ENCODE measurements at places on chromosomes 4 and X.
A peak's percentile ranks its signal among the peaks of the same experiment; 100 is the strongest.

GRCh38 chr4:164989471-164989870 lies 12.0 kb upstream of the TRIM61 start:
- DNase-seq, result no peak

- DNase-seq, result no peak
Measured at GRCh38 chr4:111945014-111945413, 200.2 kb upstream of the FAM241A start.

DNA sequence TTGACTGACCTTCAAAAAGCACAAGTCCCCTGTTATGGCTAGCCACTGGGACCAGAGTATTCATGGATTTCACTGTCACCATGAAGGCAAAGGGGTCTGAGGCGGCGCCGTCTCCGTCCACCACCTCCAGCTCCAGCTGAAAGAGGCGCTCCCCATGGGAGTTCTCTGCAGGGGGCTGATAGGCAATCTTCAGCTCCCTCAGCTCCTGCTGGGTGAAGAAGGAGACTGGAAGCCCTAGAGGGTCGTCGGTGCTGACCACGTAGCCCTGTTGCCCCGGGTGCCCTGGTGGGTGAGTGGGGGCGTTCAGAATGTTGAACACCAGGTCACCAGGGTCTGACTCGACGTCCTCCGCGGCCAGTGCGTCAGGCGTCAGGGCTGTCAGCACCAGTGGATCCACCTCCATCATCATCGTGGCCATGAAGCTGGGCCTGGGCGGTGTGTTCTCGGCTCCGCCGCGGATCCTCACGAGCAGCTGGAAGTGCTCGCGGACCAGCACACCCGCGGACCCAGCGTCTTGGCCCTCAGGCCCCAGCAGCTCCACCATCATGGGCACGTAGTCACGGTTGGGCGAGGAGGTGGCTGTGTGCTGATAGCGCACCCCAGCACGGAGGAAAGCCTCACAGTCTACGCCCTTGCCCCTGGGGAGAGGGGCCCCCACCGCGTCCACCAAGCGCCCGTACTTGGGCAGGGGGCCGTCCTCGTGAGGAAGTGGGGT lies 987 bp downstream of the FREM3 start:
- no peak for DNase-seq

GRCh38 chrX:153830640-153831428 lies 490 bp upstream of the PDZD4 start:
- no peak for DNase-seq

DNA sequence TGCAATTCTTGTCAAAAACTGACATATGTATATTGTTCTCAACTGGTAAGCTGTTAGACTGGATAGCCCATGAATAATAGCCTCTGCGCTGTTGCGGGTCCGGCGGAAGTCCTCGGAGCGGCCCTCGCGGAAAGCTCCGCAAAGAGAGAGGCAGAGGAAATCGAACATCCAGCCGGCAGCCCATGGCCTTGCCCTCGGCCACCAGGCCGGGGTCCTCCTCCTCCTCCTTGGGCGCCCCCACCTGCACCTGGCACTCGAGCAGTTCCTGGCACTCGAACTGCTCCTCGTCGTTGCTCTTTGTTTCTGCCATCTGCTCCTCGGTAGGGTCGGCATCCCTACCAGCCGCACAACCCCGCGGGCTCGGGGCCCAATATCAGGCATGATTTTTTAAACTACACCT lies 1176.3 kb downstream of the PCDH18 start:
- no peak for DNase-seq

DNA sequence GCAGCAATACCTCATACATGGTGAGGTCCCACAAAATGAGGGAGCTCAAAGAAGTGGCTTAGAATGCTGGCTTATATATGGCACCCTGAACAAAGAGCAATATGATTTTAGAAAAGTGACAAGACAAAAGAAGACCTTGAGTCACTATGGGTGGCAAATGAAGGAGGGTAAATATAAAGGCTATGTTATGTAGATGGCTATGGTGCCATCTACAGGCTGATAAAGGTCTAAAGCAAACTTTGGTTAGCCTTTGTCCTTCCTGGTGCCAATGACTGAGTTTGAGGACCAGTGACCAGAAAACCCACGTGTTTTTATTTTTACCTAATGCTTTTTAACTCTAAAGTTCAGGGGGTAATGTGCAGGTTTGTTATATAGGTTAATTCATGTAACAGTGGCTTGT lies 151.8 kb downstream of the CCNG2 start:
- DNase-seq, result no peak

DNA sequence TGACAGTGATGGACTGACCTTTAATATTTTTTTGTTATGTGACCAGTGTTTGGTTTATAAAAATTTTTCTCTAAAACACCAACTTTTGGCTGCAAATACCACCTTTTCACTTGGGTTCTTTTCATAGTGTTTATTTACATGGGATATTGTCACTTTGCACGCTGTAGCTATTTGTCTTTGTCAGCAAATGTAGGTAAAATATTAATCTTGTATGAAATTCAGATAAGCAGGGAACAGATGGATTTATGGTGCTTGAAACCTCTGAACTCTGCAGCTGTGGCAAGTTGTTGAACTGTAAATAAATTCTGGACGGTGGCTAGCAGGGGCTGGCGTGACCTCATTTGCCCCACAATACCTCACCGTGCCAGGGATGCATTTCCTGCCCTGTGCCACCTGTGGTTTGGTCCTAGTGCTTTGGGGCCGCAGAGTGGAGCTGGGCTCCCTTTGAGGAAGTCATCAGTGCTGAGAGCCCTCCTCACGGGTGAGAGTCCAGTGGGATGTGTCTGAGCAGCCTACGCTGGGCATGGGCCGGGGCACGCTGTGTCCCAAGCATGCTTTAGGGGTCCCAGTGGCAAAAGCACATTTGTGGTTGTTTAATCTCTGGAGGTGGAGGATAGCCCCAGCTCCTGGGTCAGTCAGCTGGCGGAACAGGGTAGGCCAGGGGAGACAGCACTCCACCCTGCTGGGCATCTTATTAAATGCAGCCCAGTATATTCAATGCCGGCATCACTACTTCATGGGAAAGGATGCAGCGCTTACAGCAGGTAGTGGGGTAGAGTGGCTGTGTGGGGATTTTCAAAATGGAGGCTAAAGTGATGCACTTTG lies 108.6 kb downstream of the TBL1X start:
- DNase-seq, result no peak

DNA sequence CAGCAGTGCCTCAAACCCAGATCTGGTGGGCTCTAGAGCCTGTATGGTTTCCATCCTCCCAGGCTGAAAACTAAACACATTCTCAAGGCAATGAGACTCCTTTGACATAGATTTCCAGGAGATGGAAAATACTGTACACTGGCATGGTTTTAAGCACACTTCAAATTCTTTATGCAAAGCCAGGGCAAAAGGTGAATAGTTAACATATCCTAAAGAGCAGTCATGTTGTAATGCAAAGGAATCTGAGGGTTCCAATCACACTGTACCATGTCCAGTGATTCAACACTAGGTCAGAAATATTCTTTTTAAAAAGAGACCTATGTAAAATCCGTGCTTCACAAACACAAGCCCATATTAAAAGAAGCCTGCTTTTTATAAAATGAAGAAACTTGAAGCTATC lies 195.3 kb downstream of the QDPR start:
- no peak for DNase-seq

- DNase-seq, result no peak
Measured at GRCh38 chr4:169050284-169050683, 40.2 kb upstream of the CBR4 start.

- DNase-seq, result no peak
Measured at GRCh38 chr4:87232216-87232615, 11.8 kb upstream of the KLHL8 start.

- no peak for DNase-seq
Measured at GRCh38 chr4:78568640-78569305, 17.2 kb downstream of the ANXA3 start.

DNA sequence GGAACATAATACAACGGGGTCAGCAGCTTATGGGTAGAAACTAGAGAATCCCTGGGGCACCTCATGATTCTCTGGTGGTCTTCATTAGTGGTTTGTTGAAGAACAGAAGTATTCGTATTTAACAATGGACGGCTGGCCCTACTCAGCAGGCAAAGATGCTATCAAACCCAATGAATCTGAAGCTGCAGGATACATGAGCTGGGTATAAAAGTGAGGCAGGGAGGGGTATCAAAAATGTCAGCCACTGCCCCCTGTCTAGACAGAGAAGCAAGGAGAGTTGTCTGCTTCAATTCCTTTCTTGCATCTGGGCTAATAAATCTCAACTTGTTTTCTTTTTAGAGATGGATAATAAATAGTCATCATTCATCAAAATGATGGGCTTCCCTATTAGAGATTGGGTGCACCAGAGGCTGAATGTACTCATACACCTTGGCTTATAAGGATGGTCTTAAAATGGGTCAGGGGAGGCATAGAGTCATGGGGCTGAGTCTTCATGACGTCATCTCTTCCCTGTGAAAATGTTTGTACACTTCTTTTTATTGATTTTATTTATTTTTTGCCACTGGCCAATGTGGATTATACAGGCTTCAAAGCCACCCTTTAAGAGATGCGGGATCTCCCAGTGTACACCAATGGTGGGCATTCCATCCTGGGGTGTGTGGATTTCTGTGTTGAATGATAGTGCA lies 259.5 kb downstream of the SHOX start:
- DNase-seq, result no peak

DNA sequence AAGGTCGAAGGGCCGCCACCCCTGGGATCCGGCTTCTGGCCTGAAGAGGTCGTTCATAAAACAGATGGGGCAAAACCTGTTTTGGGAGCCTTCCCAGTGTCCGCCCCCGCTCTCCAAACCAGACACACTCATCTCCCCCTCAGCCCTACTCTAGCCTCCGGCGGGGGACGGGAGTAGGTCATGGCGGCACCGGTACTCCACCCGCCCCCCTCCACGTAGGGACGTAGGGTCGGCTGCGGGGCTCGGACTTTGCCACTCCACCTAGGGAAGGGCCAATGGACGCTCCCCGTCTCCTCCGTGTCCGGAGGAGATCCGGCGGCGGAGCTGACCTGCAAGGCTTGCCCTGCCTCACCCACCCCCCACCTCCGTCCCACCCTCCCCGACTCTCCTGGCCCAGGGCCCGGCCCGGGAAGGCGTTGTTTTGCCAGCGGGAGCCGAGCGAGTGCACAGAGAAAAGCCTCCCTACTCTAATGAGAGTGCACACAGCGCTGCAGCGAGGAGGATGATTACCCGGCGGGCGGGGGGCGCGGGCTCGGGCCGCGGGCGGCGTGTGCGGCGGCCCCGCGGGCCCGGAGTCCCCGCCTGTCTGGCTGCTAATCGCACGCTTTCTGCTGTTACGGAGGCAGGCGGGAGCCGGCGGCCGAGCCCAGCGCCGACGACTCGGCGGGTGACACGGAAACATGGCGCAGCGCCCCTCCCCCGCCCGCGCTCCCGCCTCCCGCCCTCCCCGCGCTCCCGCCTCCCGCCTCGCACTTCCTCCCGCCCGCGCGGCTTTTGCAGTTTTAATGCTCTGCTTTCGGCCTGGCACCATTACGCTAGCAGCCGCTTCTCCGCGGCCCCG lies 8.3 kb upstream of the BCOR start:
- peak; percentile 61 for DNase-seq
